GM23338 (cell line): ENCODE measurements at places on chromosomes 3 and 15. TPM values are rescaled to one million over a fixed set of nuclear protein-coding genes. Genes with fewer than 3 reads are reported as not detected.

DNA sequence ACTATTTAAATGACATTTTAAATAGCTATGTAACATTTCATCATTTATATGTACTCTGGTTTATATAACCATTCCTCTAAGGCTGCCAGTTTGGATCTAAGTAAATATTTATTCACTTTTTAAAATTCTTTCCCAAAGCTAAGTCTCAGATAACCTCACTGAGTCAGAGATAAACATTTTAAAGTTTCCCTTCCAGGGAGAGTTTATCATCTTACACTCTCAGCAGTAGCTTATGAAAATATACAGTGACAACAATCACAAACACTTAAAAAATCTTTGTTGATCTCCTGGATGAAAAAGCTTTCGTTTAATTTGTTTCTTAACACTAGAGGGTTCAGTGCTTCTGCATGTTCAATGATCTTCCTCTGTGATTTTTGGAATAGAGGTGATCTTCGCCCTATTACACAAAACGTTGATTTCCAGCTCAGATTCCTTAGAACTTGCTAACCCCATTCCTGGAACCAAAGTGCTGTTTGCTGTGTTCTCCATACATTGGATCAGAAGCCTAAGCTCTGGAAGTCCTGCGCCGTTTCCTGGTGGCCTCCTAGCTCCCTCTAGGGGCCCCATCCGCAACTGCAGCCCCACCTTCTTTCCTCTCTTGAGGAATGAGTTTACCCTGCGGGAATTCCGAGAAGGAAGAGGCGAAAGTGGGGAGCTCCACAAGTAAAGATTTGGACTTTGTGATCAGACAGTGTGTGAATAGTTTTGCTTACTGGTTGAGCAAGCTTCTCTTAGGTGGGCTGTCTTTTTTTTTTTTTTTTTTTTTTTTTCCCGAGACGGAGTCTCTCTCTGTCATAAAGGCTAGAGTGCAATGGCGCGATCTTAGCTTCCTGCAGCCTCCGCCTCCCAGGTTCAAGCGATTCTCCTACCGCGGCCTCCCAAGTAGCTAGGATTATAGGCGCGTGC lies 29.3 kb upstream of the SACM1L start:
- peak; percentile 91 for DNase-seq

GRCh38 chr3:158261371-158261991 lies 151.6 kb downstream of the RSRC1 start:
- no peak for DNase-seq

DNA sequence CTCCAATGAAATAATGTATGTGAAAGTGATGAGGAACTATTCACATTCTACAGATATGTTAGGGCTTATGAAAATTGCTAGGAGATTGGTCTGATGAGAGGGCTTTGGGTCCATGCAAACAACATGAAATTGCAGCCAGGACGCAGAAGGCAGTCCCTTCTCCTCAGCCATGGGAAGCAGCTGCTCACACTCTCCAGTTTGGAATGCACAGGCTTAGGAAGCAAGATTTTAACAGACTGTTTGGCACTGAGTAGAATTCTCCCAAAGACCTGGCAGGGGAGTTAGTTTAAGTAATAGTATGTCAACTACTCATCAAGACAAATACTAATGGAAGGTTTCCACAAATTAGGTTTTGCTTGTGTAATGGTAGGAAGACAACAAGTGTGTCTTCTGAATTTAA lies 500.7 kb upstream of the ARRDC4 start:
- DNase-seq, result no peak

DNA sequence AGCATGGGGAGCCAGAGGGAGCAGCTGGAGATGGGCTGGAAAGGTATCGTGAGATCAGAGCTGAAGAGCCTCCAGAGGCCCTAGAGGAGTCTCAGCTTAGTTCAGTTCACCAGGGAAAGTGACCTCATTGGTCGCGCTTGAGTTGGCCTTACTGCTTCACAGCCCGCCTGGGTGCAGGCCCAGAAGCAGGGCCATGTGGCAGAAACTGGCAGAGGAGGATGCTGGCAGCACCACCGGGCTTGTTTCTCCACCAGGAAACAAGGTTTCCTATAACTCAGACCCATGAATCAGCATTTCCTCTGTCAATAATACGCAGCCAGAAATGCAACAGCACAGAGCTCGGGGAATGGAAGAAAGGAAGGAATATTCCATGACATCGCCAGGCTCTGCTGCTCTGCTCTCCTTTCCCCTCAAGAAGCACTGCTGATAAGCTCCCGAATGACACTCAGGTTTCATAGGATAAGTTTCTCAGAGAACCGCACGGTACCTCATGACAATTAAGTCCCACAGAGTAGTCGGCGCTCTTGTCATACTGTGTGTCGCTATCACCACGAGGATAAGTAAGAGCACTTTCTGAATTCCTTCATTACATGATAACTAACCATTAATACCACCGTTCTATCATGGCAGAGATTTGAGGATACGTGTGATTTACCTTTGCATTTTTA lies 147.1 kb upstream of the LPP start:
- DNase-seq, result no peak

DNA sequence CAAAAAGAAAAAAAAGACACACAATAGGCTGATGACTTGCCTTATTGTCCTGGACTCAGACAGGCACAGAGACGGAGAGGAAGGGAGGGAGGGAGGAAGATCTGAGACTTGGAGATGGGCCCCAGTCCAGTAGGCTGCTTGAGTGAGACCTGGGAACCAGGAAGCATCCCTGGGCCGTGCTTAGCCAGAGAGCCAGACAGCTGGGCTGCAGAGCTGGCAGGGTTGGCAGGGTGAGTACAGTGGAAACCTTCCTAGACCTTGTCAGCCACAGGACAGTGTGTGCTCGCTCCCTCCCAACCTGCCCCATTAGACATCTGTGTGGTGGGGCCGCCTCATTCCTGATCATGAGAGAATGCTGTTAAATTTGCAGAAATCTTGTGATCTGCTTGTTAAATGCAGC lies 107.9 kb upstream of the ALDH1A3 start:
- no peak for DNase-seq

DNA sequence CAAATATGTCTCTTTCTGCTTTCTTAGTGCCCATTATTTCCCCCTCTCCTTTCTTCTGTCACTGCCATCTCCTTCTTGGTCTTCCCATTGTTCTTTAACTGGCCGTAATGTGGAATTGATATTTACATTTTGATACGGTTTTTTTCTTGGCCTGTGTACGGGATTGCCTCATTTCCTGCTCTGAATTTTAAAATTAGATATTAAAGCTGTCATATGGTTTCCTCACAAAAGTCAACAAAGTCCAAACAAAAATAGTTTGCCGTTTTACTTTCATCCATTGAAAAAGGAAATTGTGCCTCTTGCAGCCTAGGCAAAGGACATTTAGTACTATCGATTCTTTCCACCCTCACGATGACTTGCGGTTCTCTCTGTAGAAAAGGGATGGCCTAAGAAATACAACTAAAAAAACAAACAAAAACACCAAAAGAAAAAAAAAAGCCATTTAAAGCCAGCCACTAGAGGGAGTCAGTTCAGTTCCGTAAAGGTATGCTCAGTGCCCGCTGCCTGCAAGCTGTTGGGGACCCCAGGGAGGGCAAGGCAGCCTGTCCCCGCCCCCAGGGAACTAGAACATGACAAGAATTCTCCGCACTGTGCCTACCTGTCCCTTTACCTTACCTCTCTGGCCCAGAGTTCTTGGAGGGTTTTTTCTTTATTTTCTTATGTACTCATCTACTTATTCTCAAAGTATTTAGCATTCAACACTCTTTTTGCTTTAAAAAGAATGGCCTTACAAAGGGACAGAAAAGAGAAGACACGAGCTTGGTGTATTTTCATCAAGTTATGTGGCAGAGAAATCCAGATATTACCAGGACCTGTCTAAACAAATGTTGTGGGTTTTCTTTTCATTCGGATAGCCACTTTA lies 30.0 kb upstream of the NR2E3 start:
- DNase-seq, result peak; percentile 97

- no peak for DNase-seq
These were observed 1.3 kb downstream of the CTNNB1 start for GRCh38 chr3:41200669-41201021.

- no peak for DNase-seq
These were observed 7.9 kb upstream of the DNAJC17 start for GRCh38 chr15:40815042-40815698.

GRCh38 chr3:109772520-109772919 lies 435.2 kb upstream of the DPPA4 start:
- DNase-seq, result no peak

DNA sequence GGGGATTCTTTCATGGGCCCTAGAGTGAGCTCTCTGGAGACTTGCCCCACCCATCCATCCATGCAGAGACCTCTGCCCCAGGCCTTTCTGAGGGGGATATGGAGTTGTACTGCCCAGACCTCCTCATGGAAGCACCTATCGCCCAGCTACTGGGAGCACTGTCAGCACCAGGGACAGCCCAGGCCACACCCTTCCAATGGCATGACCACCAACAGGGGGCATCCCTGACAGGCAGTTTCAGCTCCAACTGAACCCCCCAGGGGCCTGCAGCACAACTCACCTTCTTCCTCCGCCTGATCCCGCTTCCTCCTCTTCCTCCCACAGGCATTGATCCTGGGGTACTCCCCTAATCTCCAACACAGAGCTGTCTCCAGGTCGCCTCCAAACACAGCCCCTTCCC lies 21.8 kb downstream of the MRPS11 start:
- peak; percentile 40 for DNase-seq

- DNase-seq, result peak; percentile 34
These were observed 64.4 kb downstream of the PHC3 start for GRCh38 chr3:170117134-170117533.

- no peak for DNase-seq
These were observed 15.7 kb upstream of the ARID3B start for GRCh38 chr15:74525309-74525708.

- DNase-seq, result no peak
These were observed 237.7 kb upstream of the EIF1B start for GRCh38 chr3:40071683-40072238.

GRCh38 chr3:69248436-69248835 lies 126.0 kb upstream of the LMOD3 start:
- DNase-seq, result no peak

- peak; percentile 53 for DNase-seq
These were observed 14.2 kb downstream of the RBPMS2 start for GRCh38 chr15:64761156-64761555.

DNA sequence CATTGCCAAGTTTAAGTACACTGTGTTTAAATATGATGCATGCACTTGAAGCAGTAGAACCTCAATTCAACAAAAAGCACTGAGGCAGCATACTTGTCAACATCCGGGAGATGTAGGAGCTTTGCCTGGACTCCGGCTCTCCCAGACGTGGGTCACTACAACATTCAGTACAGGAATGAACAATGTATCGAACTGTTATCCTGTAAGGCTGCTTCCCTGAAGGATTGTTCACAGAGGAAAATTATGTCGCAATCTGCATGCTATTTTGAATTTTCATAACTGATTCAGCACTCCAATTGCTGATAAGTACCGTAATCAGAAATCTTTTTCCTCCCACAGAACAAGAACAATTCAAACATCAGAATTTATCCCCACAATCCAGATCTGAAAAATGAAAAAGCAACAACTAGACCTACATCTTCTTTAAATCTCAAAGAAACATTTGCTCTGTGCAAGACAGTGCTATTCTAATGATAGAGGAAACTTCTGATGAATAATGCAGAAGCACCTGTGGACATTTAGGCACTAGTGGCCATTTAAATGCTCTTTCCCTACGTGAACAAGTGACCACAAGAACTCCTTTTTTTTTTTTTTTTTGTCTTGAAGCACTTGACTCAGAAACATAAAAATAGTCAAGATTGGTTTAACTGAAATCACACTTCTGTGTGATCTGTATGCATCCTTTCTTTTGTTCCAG lies 113.4 kb downstream of the PLCH1 start:
- DNase-seq, result no peak

- no peak for DNase-seq
These were observed 55.9 kb upstream of the NR2C2 start for GRCh38 chr3:14891135-14892132.

DNA sequence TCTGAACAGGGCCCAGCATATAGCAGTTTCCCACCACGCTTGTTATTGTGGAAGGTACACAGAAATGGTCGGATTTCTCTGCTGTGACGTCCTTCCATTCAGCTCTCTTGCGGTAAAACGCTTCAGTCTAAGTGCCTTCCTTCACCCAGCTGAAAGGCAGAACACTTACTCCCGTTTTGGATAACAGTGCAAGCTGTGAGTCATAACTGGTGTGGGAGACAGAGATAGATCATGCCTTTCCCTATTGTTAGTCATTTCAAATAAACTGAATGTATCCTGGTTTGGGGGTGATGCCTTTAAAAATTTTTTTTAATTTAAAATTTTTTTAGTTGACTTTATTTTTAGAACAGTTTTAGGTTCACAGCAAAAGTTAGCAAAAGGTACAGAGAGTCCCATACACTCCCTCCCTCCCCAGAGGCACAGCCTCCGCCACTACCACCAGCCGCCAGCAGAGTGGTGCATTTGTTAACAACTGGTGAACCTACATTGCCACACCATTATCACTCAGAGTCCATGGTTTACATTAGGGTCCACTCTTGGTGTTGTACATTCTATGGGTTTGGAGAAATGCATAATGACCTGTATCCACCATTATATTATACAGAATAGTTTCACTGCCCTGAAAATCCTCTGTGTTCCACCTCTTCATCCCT lies 94.9 kb upstream of the NSMCE3 start:
- peak; percentile 66 for DNase-seq

- DNase-seq, result no peak
These were observed 2.4 kb upstream of the CFAP91 start for GRCh38 chr3:119700269-119700919.

DNA sequence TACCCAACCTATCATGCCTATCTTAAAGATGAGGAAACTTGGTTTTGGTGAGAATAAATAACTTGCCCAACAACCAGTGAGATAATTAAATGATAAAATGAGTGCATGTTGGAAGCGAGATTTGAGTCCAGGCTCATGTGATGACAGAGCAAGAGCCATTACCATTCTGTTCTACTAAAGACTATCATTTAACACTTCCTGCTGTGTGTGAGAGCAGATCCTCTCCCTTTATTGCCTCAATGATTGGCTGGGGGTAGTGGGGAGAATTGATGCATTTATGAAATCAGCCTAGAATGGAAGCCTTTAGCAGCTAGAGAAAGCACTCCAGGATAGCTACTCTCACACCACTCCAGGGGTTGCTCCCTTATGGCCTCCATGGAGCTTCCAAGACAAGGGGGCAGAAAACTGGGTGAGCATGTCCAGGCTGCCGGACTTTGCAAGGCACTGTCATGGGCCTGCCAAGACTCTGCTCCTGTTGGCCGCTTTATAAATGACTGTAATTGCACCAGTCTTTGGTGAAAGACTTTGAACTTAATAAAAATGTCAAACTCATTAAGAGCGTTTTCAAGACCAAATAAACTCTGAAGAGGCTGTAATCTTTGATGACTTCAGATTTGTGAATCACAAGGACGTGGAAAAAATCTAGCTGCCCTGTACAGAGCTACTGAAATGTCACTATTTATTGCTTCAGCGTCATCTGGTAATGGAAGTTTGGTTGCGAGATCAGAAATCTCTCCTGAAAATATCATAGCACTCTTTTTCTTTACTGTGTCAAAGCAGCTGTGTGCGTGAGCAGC lies 209.1 kb upstream of the NR2E3 start:
- no peak for DNase-seq

- DNase-seq, result no peak
These were observed 55.9 kb downstream of the ALCAM start for GRCh38 chr3:105422645-105423044.

Gene GPR171
- polyA plus RNA-seq, result 2.4 and 3.4 TPM in 2 replicates

Gene ATP10A
- polyA plus RNA-seq, result 0.36 and 0.66 TPM in 2 replicates

Gene TRAT1
- not detected in 2 replicates for polyA plus RNA-seq

Gene RAD18
- 21.5 and 25.4 TPM in 2 replicates for polyA plus RNA-seq

Gene A4GNT
- not detected in 2 replicates for polyA plus RNA-seq

Gene ROBO2
- 1.1 and 1.5 TPM in 2 replicates for polyA plus RNA-seq

Gene COLQ
- polyA plus RNA-seq, result 0.71 and 0.78 TPM in 2 replicates

Gene REC114
- polyA plus RNA-seq, result not detected in 2 replicates

Gene C3orf80
- polyA plus RNA-seq, result 0.40 and 0.57 TPM in 2 replicates

Gene FBXW12
- polyA plus RNA-seq, result 0.21 and 0.73 TPM in 2 replicates

Gene C3orf85
- not detected in 2 replicates for polyA plus RNA-seq

Gene LRTM1
- 0.47 TPM in 1 of 2 replicates, not detected in the other for polyA plus RNA-seq

Gene RTP1
- polyA plus RNA-seq, result 5.4 and 6.3 TPM in 2 replicates
